ENCODE measurements at places on chromosomes 11 and 22.

DNA sequence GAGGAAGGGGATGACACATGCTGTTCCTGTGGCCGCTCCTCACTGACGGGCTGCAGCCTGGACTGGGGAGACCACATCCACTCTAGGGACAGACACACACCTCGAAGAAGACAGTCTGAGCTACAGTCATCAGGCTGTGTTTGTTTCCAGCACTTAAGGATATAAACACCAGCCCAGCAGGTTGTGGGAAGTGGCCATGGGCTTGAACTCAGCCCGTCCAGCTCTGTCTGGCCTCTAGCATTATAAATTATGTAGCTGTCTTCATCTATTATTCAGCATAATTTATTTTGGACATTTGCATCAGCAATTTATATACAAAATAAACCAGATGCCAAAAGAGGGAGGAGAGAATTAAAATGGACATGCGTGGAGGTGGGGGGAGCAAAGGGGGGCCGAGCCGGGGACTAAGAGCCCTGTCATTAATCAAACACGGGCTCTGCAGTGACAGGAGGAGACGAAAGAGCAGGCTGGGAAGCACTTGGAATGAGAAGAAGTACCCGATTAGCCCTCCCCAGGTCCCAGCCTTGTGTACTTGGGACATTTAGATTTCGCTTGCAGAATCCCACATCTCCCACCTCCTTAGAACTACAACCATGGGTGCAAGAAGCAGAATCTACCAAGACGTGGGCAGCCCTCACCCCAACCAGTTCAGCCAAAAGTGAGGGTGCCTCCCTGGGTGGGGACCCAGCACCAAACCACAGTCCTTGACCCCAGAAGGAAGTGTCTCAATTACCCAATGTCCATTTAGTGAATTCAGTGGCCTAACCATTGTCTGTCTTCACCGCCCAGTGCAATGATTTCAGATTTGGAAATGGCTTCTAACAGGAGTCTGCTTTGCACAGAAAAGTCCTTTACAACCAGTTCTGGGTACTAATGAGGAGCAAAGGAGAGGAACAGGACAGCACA, 309.6 kb downstream of the OPCML start:
- no peak for DNase-seq

- no peak for DNase-seq
Observed at GRCh38 chr11:64789331-64790204, 11.2 kb upstream of the SF1 start.

- no peak for DNase-seq
Observed at GRCh38 chr11:122617926-122618325, 37.6 kb upstream of the UBASH3B start.

DNA sequence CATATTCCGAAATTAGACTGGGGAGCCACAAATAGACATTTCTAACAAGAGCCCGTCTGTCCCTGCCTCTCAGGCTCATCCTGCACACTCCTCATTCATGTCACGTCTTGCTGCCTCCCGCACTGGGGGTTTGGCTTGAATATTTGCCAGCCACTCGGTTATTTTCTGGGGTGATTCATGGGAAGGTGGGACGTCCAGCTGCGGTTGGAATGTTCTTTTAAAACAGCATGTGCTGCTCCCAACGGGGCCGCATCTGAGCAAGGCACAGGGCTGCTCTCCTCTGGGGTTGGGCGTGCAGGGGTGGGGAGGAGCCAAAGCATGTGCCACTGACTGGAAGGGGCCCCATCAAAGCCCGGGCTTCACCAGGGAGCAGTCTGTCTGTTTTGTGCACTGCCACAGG, 25.9 kb upstream of the SLC5A4 start:
- DNase-seq = no peak

DNA sequence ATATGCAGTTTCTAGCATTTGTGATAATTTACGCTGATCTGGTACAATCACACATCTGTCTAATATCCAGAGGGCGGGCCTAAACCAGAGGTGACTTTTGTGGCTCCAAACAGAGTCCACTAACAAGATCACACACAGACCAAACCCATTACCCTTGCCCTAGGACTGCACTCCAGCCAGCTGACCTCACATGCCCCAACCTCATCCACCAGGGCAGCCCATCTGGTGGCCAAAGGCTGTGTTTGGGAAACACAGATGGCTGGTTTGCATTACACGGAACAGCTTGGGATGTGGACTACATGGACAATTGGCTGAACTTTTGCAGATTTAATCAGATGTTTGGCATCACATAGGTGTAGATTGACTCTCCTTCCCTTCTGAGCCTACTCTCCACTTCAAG, 228.2 kb downstream of the GRIK4 start:
- no peak for DNase-seq

DNA sequence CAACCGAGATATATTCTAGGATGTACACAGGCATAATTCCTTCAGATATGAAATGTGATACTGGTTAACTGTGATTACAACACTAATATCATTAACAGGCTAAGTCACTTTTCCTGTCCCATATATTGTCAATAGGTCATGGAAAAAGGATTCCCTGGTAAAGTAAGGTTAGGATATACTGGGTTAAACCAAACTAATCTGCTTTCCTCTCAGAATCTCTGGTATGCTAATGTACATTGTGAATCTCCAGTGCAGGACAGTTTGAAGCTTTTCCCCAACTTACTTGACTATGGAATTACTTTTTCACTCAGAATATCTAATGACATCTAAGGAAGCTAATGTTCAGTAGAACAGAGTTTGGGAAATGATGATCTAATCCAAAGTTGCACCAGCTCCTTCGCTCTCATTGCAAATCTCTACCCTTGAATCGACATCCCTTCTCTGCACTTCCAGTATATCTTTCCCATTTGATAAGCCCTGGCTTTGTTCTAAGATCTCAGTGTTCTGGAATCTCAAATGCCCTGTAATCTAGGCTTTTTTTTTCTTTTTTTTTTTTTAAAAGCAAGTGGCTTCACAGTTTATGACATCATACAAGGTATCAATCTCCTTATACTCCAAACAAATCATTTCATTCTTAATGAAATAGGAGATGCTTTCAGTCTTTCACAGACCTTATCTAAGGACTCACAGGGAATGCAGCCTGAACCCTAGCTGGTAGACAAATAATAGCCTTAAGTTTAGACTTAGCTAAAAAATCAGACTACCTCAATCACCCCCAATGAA, 43.8 kb downstream of the COPB1 start:
- no peak for DNase-seq

GRCh38 chr11:121152764-121153163, 51.7 kb downstream of the TECTA start:
- no peak for DNase-seq

DNA sequence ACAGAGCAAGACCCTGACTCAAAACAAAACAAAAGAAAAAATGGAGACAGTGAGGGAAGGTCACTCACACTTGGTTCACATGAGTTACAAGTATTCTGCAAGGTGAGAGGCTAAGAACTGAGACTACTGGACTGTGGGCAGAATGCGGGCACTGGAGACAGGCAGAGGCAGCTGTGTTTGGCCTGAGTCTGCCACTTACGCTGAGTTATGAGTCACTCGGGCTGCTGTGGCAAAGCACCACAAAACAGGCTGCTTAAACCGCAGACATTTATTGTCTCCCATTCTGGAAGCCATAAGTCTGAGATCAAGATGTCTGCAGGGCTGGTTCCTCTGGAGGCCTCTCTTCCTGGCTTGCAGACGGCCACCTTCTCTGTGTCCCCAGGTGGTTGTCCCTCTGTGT, 122.8 kb downstream of the SHANK2 start:
- DNase-seq = no peak

All from activated CD4-positive, CD25-positive, alpha-beta regulatory T cell treated with anti-CD3 and anti-CD28 coated beads, Interleukin-2, amount 50 U/mL, for 16 hours (primary cell).